Skin of body (tissue), 3 donors: ENCODE measurements at places on chromosomes 6 and 20. TPM values are rescaled to one million over a fixed set of nuclear protein-coding genes. Genes with fewer than 3 reads are reported as not detected.

The FAM217A gene
- not detected for total RNA-seq

The MOG gene
- not detected for total RNA-seq

The MOCS3 gene
- 3.6 TPM for total RNA-seq

The OGFR gene
- 17.8 TPM for total RNA-seq

The KHDC1 gene
- 1.2 TPM for total RNA-seq

The PGBD1 gene
- 3.0 TPM for total RNA-seq

The GFOD1 gene
- total RNA-seq = 14.5 TPM

The RFX6 gene
- total RNA-seq = not detected

The BEND3 gene
- 1.6 TPM for total RNA-seq

The KIF6 gene
- 0.79 TPM for total RNA-seq

The PLCB4 gene
- total RNA-seq = 6.8 TPM

The LHFPL5 gene
- total RNA-seq = not detected

The RGS17 gene
- 0.69 TPM for total RNA-seq

The PRPH2 gene
- total RNA-seq = 2.8 TPM

The GHRH gene
- total RNA-seq = not detected

The ADGRG6 gene
- 43.5 TPM for total RNA-seq

The PI16 gene
- total RNA-seq = 10.1 TPM

The BANF2 gene
- total RNA-seq = not detected

The DTD1 gene
- 17.2 TPM for total RNA-seq

The MAFB gene
- 20.6 TPM for total RNA-seq

The ATP5F1E gene
- total RNA-seq = 21.6 TPM

The GGTLC1 gene
- total RNA-seq = not detected

The CD40 gene
- 4.1 TPM for total RNA-seq

The OTOR gene
- not detected for total RNA-seq

The RWDD2A gene
- 2.9 TPM for total RNA-seq

The PPP1R11 gene
- 12.1 TPM for total RNA-seq

The IMPG1 gene
- total RNA-seq = not detected

The RNF182 gene
- 1.1 TPM for total RNA-seq

The SNAP25 gene
- total RNA-seq = 3.5 TPM
